ENCODE measurements at places on chromosomes 2 and 18. TPM values are rescaled to one million over a fixed set of nuclear protein-coding genes. Genes with fewer than 3 reads are reported as not detected.

DNA sequence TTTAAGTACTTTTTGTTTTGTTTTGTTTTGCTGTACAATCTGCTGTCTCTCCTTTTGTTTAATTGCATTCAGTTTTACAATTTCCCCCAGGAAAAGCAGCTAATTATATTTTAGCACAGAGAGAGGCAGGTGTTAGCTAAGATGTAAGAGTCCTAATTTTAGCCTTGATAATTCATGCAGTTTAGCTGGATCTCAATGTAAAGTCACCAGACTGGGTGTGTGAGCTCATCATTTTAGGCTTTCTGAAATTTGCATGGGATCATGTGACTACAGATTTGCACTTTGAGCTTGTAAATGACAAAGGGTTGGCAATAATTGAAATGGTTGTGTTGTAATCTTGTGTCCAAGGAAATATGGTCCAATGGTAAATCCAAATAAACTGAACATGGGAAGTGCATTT lies 68.5 kb downstream of the ETAA1 start:
- no peak for DNase-seq

DNA sequence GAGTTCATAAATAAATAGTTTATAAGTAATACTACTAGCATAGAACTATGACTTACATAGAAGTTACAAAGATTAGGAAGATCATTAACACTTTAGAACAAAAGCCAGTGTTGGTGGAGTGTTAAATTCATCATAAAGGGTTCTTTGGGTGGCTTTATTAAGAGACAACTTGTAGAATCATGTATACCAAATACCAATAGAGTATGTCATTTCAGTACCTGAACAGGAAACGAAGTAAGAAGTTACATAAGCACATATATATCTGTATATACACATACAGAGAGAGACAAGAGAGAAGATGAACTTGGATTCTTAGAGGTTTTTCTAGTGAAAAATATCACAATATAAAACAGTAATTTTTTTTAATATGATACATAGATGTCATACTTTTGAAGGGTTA lies 82.5 kb upstream of the OTX1 start:
- DNase-seq = no peak

- peak; percentile 50 for DNase-seq
Measured at GRCh38 chr2:74399785-74400184, 19.7 kb upstream of the DCTN1 start.

The TMEM87B gene
- 29.1 TPM for total RNA-seq

GRCh38 chr2:239532250-239532649 lies 131.4 kb upstream of the HDAC4 start:
- no peak for DNase-seq

DNA sequence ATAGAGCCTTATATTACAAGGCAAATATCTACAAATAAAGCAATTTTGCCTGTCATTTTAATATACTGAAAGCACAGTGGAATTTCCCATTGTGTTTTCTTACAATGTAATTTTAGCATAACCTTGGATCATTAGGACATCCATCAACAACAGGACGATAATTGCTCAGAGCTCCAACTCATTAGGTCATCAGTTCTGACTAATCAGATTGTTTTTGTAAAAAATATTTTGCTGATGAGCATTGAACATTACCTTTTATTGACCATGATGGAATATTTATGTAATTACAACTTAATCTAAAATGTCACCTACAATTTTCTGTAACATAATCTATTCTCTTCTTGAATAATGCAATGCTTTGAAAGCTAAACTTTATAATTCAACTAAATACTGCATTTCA lies 215.3 kb upstream of the DSEL start:
- DNase-seq = peak; percentile 38

DNA sequence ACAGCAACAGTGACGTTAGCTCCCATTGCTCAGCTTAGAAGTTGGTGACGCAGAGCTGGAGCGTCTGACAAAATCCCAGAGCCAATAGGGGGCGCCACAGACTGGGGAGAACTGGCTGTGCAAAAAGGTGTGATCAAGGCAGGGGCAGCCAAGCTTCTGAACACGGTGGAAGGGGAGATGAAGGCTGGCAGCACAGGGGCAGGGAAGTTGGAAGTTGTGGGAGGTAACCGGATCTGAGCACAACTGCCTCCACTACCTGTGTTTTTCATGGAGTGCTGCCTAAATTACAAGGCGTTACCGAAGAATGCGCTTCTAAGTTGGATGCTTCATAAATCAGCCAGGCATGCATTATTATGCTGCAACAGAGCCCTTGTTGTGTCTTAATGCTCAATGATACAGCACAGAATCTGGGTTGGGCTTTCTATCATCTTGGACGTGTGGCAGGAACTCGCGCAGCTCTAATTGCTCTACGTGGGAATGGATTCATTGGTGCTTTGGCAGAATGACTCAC lies 370.0 kb downstream of the SLC4A3 start:
- DNase-seq = peak; percentile 45

The SP5 gene
- not detected for total RNA-seq

GRCh38 chr18:48948112-48949049 lies 2.4 kb downstream of the SMAD7 start:
- peak; percentile 55 for DNase-seq

DNA sequence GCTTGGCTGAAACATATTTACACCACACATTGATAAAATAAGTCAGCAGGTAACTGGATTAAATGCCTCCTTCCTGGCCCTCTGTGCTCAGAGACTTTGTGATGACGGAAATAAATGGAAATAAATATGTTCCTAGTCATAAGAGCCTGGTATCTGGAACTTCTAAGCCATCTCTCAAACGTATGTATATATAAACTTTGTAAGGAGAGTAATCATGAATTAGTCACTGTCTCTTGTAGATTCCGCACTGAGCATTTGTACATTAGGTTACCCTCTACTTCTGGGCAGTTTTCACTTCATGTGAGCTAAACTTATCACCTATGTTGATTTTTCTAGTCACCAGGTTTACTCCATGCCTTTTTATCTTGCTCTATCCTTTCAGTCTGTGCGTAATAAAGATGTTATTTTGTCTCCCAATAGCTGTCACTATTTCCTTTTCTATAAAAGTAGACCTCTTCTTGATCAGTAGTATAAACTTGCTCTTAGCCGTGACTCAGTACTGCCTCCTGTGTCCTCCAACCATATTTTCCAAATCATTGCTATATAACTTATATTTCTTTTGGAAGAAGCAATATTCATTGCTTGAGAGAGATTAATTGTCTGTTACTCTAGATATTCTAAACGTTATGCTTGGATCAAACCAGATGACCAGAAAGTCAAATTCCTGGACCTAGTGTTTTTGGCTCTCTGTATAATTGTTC lies 53.2 kb downstream of the FEZ2 start:
- no peak for DNase-seq

- DNase-seq = peak; percentile 46
Measured at GRCh38 chr2:134120733-134121630, 132.9 kb upstream of the MGAT5 start.

- peak; percentile 51 for DNase-seq
Measured at GRCh38 chr2:55056024-55056521, 5.8 kb upstream of the RTN4 start.

DNA sequence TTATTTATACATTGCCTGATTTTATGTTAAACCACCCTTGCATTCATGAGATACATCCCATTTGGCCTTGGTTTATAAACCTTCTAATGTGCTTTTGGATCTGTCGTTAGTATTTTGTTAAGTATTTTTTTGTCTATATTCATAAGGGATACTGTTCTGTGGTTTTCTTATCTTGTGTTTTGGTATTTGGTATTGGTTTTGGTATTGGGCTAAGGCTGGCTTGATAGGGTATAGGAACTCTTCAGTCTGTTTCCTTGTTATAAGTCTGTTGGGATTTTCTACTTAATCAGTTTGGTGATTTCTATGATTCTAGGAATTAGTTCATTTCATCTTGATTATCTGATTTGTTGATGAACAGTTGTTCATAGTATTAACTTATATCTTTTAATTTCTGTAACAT lies 49.2 kb downstream of the RELCH start:
- no peak for DNase-seq

GRCh38 chr2:225425284-225425683 lies 25.8 kb downstream of the NYAP2 start:
- no peak for DNase-seq

The IL36RN gene
- total RNA-seq = not detected

GRCh38 chr2:237927135-237927534 lies 39.7 kb upstream of the UBE2F start:
- DNase-seq = no peak

GRCh38 chr2:175030380-175031271 lies 25.4 kb upstream of the CHN1 start:
- DNase-seq = peak; percentile 49

The SPHKAP gene
- not detected for total RNA-seq

The NAT8 gene
- not detected for total RNA-seq

GRCh38 chr2:71458413-71459083 lies 5.2 kb downstream of the DYSF start:
- peak; percentile 44 for DNase-seq

GRCh38 chr18:8946066-8946838 lies 156.2 kb upstream of the NDUFV2 start:
- DNase-seq = peak; percentile 66

Data from MCF 10A (cell line).